Neural crest cell (in vitro differentiated cells): ENCODE measurements at places on chromosomes 4 and X. TPM values are rescaled to one million over a fixed set of nuclear protein-coding genes. Genes with fewer than 3 reads are reported as not detected.
A peak's percentile ranks its signal among the peaks of the same experiment; 100 is the strongest.

DNA sequence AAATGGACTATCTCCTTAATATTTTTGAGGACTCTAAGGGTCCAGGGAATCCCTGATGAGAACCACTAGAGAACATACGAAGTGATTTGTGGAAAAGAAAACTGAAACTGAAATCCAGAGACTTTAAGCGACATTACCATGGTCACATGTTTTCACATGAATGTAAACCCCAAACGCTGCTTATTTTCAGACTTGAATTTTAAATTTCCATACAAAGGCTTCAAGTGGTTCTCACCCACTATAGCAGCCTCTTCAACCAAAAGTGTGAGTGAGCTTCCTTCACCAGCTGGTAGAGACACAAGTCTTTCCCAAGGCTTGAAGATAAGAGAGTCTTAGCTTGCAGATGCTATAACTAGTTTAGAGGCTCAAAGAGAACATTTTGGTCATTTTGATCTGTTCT lies 232.7 kb downstream of the MGST2 start:
- H3K27me3 ChIP-seq, result no peaks in the 10 kb centered on the region
- peaks cover 25% of the 10 kb centered on the region for H3K4me1 ChIP-seq
- no peak for DNase-seq

GRCh38 chr4:68718447-68719074 lies 48.1 kb upstream of the UGT2B15 start:
- no peaks in the 10 kb centered on the region for H3K4me1 ChIP-seq
- no peak overlapping the region for H3K27ac ChIP-seq
- no peaks in the 10 kb centered on the region for H3K27me3 ChIP-seq
- DNase-seq, result no peak
- H3K36me3 ChIP-seq, result peaks cover 4% of the 10 kb centered on the region

The TBC1D8B gene
- 1.1 and 1.5 TPM in 2 replicates for total RNA-seq

The CHRNA9 gene
- not detected in 2 replicates for total RNA-seq

The CBR4 gene
- total RNA-seq, result 36.0 and 37.0 TPM in 2 replicates

- H3K27me3 ChIP-seq, result no peaks in the 10 kb centered on the region
- H3K36me3 ChIP-seq, result peaks cover 21% of the 10 kb centered on the region
- H3K27ac ChIP-seq, result no peak overlapping the region
- peaks cover 12% of the 10 kb centered on the region for H3K4me1 ChIP-seq
Measured at GRCh38 chrX:15475486-15475885, 17.6 kb downstream of the PIR start.

DNA sequence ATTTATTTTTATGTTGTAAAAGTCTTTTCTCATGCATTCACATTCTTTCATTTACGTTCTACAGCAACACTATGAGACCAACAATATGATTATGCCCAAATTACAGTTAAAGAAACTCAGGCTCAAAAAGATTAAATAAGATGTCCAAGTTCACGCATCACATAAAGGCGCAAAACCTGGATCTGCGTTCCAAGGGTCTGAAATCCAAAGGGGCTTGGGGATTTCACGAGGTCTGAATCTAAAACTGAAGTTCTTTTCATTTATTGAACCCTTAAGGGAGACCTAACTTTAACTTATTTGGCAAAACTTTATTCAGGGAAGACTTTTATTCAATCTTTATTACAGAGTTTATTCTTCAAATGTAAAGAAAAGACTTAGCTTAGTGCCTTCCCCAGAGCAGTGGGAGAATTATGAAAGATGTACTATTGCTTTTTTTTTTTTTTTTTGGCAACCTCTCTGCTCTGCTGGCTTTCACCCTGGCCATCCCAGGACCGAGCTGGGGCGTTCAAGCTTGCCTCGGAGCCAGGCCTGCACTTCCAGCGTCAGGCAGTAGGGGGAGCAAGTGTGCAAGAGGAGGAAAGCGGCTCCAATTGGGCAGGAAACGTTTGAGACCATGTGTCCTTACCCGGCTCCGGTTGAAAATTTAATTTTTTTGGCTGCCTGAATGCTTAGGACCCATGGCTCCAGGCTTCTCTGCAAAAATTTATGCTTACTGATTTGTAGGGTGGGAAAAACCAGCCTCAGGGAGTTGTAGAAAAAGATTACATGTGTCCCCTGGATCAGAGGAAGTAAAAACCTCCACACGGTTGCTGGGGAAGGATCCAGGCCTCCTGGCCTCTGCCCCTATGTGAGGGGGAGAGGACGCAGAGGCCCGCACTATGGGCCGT lies 344.3 kb upstream of the KLF3 start:
- H3K27me3 ChIP-seq, result no peaks in the 10 kb centered on the region
- peaks cover 3% of the 10 kb centered on the region for H3K36me3 ChIP-seq
- peaks cover 44% of the 10 kb centered on the region for H3K4me1 ChIP-seq
- peak; percentile 99 for DNase-seq

DNA sequence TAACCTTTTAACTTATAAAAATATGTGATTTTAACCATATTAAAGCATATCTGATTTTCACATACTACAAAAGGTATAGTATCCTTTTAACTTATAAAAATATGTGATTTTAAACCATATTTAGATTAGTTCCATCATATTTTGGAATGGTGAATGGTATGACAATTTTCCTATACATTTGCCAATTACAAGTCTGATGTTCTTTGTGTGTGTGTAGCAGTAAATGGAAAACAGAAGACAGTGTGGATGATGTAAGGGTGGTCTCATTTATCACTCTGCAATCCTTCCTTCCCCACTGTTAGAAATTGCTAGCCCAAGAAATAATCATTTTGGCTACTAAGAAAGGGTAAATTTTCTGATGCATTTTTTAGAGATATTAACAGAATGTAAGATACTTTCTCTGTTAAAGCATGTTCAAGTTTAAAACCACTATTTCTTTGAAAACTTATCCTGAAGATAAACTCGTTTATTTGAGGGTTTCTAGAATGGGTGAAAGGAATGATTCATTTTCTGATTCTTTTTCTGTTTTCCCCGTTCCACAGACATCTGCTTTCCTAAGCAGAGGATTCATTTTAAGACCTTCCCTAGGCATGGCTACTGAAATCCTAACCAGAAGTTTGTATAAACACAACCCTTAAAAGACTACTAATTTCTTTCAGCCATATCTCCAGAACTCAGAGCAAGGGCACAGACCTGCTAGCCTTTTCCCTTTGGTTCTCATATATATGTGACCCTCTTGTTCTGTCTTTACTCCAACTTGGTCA lies 21.0 kb downstream of the NUDT6 start:
- DNase-seq, result no peak
- H3K27me3 ChIP-seq, result no peaks in the 10 kb centered on the region
- H3K27ac ChIP-seq, result no peak overlapping the region
- no peak overlapping the region for H3K4me3 ChIP-seq
- H3K36me3 ChIP-seq, result peaks cover 2% of the 10 kb centered on the region

The FOXO4 gene
- 10.1 and 12.0 TPM in 2 replicates for total RNA-seq

The CHST7 gene
- 1.9 and 2.3 TPM in 2 replicates for total RNA-seq

The TMSB15C gene
- total RNA-seq, result 18.7 and 23.2 TPM in 2 replicates

DNA sequence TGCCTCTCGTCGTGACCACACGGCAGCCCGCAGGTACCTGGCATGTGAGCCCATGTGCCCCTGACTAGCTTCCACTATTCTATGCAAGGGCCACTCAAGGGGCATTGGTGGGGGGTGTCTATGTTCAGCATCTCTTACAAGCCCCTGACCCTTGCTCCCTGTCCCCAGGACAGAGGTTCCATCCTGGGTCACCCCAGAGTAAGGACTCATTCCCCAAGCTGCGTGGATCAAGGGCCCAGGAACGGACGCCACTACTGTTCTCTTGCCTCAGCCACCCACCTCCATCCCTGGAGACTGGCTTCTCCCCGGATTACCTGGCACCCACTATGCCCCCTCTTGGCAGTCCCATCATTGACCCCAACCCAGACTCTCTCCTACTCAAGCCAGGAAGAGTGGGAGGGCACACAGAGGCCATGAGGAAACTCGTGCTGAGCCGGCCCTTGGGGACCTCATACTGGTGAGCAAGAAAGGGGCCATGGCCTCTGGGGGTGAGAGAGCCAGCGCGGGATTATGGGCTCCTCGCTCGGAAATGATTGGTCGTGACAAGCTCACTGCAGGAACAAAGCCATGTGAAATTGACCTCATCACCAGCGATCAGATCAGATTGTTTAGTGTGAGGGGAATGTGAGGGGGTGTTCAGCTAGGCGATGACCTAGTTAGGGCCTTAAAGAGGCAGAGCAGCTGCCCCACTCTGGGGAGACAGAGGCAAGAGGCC lies 50.1 kb upstream of the PJA1 start:
- no peak overlapping the region for H3K27ac ChIP-seq
- no peak for DNase-seq
- H3K27me3 ChIP-seq, result no peaks in the 10 kb centered on the region
- H3K4me1 ChIP-seq, result peaks cover 7% of the 10 kb centered on the region
- no peaks in the 10 kb centered on the region for H3K36me3 ChIP-seq

The DRD5 gene
- total RNA-seq, result not detected in 2 replicates

DNA sequence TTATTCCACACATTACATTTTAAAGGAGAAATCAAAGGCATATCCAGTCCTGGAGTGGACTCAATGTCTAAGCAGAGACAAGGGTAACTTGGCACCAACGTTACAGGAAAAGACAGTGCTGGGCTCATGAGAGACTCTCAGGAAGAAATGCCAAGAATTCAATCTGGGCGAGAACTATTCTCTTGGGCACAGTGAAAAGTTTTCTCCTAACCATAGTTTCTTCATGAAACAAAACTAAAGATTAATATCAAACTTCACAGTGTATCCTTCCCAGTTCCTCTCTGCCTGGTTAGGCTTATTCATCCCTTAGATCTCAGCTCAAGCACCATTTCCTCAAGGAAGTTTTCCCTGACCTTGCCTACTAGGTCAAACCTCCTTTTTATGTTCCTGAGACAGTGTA lies 109.4 kb upstream of the TLL1 start:
- H3K4me3 ChIP-seq, result no peak overlapping the region
- H3K4me1 ChIP-seq, result no peaks in the 10 kb centered on the region
- H3K36me3 ChIP-seq, result no peaks in the 10 kb centered on the region
- no peak overlapping the region for H3K27ac ChIP-seq
- H3K27me3 ChIP-seq, result no peaks in the 10 kb centered on the region
- DNase-seq, result no peak

The PDE5A gene
- total RNA-seq, result 13.9 and 15.4 TPM in 2 replicates

DNA sequence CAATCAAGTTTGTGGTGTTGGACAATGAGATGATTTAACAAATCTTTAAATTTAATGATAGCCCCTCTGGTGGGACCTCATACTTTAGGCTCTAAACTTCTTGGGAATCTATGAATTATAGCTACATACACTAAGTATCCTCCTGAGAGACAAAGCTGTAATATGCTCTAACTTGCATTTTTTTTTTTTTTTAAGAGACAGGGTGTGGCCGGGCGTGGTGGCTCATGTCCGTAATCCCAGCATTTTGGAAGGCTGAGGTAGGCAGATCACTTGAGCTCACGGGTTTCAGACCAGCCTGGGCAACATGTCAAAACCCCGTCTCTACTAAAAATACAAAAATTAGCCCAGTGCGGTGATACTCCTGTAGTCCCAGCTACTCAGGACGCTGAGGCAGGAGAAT lies 23.3 kb upstream of the COQ2 start:
- H3K4me1 ChIP-seq, result peaks cover 5% of the 10 kb centered on the region
- H3K36me3 ChIP-seq, result no peaks in the 10 kb centered on the region
- no peak overlapping the region for H3K4me3 ChIP-seq
- DNase-seq, result no peak

DNA sequence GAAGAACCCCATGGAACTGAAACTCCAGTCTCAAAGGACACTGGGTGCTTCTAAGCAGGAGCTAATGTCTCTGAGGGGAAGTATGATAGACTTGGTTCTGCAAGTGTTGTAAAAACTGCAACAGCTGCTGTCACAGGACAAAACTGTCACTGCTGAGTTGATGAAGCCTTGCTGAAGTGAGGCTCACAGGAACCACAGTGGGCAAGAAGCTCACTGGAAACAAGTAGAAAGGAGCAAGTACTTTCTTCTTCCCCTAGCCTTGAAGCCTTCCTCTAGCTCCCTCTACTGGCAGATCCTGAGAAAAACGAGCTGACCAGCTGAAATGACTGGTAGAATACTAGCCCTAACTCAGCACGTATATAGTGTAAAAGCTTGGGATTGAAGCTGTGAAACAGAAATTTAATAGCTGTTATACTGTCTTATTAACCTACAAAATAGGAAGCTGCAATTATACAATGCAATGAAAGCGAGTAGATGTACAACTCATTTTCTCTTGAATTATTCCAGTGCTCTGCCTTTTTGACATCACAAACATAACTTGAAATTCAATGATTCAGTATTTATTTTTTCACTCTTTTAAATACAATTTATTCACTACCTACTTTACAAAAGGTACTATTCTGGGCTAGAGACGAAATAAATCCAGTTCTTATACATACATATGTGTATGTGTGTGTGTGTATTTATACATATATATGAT lies 91.4 kb downstream of the GABRB1 start:
- H3K36me3 ChIP-seq, result no peaks in the 10 kb centered on the region
- no peaks in the 10 kb centered on the region for H3K4me1 ChIP-seq
- no peak overlapping the region for H3K27ac ChIP-seq
- H3K27me3 ChIP-seq, result peaks cover 9% of the 10 kb centered on the region
- no peak overlapping the region for H3K4me3 ChIP-seq

DNA sequence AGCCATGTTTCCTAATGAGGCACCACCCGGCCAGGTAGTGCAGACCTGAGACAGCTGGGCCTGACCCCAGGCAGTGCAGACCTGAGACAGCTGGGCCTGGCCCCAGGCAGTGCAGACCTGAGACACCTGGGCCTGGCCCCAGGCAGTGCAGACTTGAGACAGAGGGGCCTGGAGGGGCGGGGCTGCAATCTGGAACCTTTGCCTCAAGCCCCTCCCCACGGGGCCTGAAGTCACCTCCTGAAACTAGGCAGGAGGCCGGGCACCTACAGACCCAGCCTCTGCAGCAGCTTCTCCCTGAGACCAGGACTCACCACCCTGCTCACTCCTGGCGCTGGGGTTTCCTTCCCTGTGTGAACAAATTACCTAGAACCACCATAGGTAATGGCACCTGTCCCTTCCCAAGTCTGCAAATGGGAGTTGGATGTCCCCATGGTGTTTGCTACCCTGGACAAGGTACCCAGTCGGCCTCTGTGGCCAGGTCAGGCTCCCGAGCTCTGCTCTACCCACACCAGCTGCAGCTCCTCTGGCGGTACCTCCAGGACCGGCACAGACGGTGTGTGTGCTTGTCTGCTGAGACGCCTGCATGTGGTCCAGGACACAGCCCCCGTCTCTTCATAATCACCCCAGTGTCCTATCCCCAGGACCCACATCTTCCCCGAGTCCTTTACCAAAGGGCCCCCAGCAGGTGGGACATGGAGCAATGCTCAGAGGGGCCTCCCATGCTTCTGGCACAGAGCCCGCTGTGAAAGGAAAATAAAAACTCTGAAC lies 53.1 kb upstream of the C4orf50 start:
- no peak overlapping the region for H3K4me3 ChIP-seq
- H3K36me3 ChIP-seq, result no peaks in the 10 kb centered on the region
- no peak for DNase-seq
- H3K4me1 ChIP-seq, result no peaks in the 10 kb centered on the region
- H3K27me3 ChIP-seq, result peaks cover 6% of the 10 kb centered on the region

- DNase-seq, result no peak
- no peaks in the 10 kb centered on the region for H3K27me3 ChIP-seq
- no peak overlapping the region for H3K4me3 ChIP-seq
- H3K4me1 ChIP-seq, result no peaks in the 10 kb centered on the region
- no peak overlapping the region for H3K27ac ChIP-seq
- no peaks in the 10 kb centered on the region for H3K36me3 ChIP-seq
Measured at GRCh38 chrX:77118686-77119085, 328.5 kb upstream of the FGF16 start.
